ENCODE measurements at places on chromosomes 16 and 17.

GRCh38 chr17:1709403-1709951 lies 700 bp downstream of the TLCD2 start:
- DNase-seq: no peak

- peak; percentile 62 for DNase-seq
These were observed at the start of gene TSPOAP1 for GRCh38 chr17:58328195-58329034. Gene TSPOAP1 (minus strand): TSS chr17:58328795. CDS start chr17:58327920, 875 bp downstream.

DNA sequence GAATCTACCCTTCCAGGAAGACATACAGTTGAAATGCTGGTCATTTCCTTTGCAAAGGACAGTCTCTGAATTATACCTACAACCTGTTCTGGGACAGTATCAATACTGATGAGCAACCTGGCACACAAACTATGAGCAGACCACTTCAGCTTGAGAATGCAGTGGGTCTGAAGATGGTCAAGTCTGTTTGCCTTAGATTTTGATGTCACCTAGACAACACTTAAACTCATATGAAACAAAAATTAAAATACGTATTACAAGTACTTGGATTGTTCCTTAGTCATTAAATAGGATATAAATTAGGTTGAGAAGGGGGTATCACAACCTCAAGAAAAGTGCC lies 3.5 kb downstream of the SRSF2 start:
- no peak for DNase-seq

DNA sequence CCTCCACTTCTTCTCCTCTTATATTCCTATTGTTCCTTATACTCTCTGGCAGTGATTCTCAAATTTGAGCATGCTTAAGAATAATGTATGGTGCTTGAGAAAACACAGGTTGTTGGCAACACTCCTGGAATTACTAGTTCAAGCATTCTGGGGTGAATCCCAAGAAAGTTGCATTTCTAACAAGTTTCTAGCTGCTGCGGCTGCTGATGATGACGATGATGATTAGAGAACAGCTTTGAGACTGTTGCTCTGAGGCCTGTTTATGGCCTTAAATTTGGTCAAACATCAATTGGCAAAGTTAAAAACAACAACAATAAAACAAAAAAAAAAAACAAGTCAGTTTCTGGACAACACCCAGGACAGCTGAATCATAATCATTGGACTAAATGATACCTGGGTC lies 961.9 kb downstream of the CDH11 start:
- no peak for DNase-seq

- no peak for DNase-seq
These were observed 9.6 kb downstream of the ITGAD start for GRCh38 chr16:31402687-31403086.

- DNase-seq: no peak
These were observed 10.9 kb downstream of the COG4 start for GRCh38 chr16:70512456-70512855.

- DNase-seq: no peak
These were observed 45.6 kb downstream of the MEAK7 start for GRCh38 chr16:84458606-84459532.

DNA sequence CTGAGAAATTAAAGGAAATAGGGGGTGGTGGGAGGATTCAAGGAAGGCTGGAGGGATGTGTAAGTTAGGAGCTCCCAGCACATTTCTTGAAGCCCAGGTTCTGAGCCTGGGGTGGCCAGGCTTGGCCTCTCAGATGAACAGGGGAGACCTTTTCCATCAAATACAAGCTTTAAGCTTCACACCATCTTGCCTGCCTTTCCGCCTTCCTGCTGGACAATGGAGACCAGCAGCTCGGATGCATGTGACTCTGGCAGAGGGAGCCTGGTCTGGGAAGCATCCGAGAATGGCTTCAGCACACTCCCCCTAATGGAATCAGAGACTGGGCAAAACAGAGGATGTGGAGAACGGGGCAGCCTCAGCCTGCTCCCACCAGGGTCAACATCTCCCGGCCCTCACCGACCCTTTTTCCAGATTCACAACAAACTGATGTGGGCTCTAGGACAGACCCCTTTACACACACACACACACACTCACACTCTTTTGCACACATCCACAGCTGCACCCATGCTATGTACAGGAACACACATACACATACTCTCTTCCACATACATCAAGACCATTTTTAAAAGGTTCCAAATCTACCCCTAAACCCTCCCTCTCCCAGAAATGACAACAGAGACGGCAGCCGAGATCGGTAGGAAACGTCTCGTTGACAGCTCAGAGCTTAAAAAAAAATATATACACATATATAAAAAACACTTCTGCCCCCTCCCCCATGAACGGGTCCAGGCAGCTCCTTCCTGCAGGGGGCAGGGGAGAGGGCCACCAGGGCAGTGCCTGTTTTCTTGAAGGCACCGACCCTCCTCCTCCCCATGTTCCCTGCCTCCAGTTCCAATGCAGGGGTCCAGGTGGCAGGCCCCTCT lies 6.5 kb upstream of the ATXN7L3 start:
- DNase-seq: no peak

- no peak for DNase-seq
These were observed 52.6 kb downstream of the RBFOX3 start for GRCh38 chr17:79558091-79558900.

DNA sequence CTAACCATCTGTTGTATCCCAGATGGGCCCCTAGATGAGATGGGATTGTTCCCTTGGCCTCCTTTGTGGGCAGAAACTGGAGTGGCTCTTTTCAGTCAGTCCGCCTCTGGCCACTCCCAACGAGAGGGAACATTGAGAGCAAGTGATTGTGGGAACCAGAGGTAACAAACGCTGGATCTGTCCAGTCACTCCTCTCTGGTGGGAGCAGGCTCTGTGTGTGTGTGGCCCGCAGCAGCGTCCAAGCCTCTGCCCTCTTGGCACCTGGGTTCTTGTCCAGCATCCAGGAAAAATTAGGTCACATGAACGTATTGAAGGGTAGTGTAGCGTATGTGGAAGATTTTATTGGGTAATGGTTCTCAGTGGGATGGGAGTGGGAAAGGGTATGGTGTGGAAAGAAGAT lies 101.9 kb upstream of the COX10 start:
- DNase-seq: no peak

Measured in stimulated activated CD8-positive, alpha-beta memory T cell treated with anti-CD3 and anti-CD28 coated beads, Interleukin-7, amount 100 ng/mL, for 1 hour (primary cell).